LoVo (cell line): ENCODE measurements at places on chromosomes 4 and X.

GRCh38 chr4:72418458-72418857, 150.6 kb downstream of the ADAMTS3 start:
- DNase-seq, result no peak

DNA sequence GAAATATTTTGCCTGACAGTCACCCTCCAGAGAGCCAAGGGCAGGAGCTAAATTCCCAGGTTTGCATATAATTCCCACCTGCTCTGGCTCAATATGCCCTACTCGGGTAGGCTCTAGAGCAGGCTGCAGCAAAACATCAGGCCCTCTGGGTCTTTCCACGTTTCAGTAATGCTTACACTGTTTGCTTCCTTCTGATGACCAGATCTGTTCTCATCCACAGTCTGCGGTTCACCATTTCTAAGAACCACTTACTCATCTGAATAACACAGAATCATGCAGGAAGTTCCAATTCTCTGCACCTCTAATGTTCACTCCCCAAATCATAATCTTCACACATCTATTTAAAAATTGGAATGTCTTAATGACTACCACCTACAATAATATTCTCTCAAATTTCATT, 141.4 kb downstream of the PPP3CA start:
- no peak for DNase-seq

DNA sequence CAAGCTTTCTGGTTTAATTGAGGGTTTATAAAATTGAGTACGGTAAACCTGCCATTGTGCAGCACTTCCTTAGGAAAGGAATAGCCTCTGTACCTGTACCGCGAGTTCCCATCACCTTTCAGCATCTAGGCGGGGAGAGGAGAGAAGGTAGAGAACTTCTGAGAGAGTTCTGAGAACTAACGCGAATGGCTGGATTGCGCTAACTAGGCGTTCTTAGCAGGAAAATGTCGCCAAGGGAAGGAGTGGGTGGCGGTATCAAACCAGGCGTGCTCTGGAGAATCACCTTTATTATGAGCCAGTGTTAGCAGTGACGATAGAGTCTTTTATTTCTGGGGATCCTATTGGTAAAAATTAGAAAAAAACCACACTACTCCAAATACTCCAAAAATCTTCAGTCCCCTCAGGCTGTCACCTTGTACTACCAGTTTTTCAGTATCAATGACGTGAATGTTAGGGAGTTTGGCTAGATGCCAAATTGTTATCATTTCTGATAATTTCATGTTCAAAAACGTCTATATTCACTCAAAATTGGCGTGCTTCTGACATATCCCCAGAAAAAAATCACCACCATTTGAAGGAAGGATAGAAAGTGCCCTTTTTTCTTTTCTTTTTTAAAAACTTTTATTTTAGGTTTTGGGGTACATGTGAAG, 1.4 kb downstream of the UGT8 start:
- peak; percentile 53 for DNase-seq

DNA sequence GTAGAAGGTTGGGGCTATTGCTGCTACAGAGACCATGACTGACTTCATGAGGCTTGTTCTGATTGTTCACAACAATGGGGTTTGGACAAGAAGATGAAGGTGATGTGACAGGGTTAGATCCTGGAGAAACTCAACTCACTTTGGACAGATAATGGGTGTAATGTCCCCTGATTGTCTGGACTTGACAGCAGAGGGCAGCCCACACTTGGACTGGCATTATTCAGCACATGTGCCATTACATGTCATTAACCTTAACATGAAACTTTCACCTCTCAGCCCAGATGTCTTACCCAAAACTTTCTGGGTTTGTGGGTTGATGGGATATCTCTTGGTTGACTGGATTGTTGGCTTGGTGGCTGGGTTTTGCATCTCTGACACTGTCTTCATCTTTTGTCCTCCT, 101.5 kb downstream of the MXRA5 start:
- DNase-seq, result no peak

GRCh38 chr4:40122941-40123340, 66.3 kb downstream of the N4BP2 start:
- DNase-seq, result no peak

DNA sequence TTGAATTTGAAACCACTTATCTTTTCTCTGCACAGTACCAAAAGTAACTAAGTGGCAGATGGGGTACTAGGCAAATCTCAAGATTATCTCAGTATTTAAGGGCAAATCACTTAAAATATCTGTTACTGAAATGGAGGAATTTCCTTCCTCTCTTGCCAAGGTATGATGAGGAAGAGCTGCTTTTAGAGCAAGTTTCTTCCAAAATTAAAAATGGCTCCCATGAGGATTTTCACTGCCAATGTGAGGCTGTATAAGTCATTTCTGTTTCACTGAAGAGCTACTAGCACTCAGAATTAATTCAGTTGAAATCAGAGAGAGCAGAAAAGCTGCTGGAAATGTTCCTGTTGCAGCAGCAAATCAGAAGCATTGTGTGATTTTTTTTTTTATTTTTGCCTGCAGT, 43.4 kb downstream of the GABRB1 start:
- no peak for DNase-seq

DNA sequence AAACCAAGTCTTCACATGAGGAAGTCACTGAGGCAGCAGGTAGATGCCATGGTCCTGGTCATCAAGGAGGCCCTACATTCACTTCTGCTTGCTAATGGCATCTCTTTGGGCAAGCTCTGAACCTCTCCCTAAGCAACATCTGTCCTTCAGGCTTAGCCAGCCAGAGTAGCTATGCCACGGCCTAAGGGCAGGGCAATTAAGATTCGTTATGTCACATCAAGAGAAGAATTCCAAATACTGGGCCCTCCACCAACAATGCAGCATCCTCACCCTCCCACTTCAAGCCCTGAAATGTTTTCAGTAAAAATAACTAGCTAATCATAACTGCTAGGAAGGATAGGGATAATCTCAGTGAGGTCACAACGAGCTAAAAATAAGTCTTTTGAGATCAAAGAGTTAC, 120.7 kb upstream of the HCCS start:
- no peak for DNase-seq

DNA sequence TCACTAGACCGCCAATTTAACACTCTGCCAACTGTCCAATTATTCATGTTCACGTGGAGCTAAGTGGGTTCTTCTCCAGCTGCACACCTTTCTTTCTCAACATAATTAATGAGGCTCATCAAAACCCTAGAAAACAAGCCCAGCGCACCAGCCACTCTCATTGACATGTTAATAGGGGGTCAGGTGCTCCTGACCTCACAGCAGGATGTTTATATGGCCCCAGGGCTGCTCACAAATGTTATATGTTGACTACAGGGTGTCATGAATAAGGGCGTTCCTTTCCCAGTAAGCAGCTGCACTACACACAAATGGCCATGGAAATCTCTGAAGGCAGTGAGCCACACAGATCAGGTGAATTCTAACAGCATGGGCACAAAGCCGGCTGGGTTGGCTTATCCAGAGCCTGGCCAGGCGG, 209.8 kb downstream of the MGST2 start:
- DNase-seq, result no peak
